GM04504 (cell line): ENCODE measurements at places on chromosomes 6 and 20.

DNA sequence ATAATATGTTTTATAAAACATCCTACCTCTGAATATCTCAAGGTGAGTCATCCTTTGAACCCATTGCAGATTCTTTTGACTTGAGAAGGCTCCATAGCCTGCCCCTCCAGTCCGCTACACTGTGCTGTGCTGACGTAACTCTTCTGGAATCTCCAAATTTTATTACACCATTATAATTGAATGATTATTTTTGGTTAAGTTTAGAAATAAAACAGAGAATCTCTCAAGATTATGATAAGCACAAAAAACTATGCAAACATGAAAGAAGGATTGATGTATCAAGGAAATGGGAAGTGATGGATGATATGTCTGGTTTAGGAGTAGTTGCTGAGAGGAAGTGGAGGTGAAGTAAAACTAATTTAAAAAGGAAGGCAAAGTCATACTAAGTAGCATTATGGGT lies 1021.3 kb downstream of the HACE1 start:
- no peak for DNase-seq

DNA sequence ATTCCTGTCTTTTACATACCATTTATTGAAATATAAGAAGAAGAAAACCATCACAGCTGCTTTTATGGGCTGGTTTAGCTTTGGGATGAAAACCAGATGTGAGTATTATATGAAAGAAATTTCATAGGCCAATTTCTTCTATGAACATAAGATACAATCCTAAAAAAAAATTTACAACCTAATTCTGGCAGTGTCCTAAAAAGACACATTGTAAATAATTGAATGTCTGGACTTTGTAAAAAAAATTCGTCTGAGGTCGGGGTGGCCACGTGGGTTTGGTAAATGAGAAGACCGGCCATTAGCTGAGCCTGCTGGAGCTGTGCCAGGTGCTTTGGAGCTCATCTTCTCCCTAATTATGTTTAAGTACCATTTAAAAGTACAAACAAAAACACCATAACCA lies 26.8 kb downstream of the DACT2 start:
- no peak for DNase-seq

GRCh38 chr20:10076126-10077080 lies 41.6 kb downstream of the ANKEF1 start:
- no peak for DNase-seq

DNA sequence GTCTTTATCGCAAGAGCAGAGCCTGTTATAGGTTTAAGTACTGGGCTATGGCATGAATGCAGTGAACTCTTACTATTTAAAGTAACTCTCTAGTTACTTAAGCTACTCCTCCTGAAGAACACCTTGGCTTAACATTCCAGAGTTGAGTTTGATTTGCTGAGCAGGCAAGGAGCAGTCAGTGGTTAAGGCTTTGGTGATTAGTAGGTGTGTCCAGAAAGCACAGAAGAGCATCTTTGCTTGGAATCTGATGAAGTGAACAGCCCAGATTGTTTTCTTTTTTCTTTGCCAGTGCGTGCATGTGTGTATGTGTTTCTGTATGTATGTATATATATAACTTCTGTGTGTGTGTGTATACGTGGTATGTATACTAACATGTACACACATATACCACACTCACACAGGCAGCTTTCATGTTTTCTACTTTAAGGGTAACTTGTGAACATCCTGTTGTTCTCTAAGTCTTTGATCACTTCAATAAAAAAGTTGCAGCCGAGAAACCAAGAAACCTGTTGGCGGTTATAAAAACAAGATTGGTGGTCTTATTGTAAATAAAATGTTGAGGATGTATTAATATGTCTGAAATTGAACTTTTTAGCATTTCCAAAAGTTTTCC lies 56.2 kb upstream of the TULP4 start:
- DNase-seq = no peak

DNA sequence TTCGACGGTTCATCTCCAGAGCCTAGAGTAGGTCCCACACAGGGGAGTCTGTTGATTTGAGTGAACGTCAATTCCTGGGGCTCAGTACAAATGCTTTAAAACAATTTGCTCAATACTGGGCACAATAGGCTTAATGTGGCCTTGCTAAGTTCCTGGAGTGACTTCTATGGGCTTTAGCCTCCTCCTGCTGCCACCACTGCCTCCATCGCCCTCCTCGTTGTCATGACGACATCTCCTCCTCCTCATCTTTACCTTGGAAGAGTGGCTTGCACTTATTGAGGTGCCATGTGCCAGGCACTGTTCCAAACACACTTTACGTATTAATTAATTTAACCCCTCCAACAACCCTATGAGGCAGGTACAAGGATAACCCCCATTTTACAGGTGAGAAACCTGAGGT lies 11.8 kb upstream of the ZMYND8 start:
- no peak for DNase-seq

DNA sequence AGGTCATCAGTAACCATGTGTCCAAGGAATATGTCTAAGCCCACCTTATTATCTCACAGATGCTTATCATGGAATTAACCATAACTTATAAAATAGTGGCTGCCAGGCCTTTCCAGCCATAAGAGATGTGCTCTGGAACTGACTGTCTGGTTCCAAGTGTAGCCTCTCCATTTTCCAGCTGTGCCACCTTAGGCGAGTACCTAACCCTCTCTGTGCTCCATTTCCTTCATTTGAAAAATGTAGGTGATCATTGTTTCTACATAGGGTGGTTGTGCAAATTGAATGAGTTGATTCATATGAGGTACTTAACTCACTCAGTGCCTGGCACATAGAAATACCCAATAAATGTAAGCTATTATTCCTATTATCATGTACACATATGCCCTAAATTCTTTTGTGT lies 102.5 kb upstream of the IYD start:
- DNase-seq = no peak

DNA sequence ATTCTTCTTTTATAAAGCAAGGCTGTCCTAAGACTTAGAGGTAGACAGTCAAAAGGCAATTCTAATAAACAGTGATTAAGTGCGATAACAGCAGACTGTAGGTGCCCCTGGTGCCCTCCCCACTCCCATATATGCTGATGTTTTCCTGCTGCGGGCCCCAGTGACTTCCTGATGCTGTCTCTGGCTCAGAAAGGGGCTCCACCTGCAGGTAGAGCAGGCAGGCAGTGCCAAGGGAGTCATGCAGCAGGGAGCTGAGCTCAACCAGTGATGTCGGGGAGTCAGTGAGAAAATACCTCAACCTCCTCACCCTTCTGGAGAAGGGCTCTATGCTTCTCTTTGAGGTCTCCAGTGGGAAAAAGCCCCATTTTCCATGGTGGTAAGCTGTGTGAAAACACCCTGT lies 126.7 kb upstream of the SSTR4 start:
- no peak for DNase-seq
